ENCODE measurements at places on chromosomes 2 and 18.

- no peak for DNase-seq
These were observed 93.3 kb downstream of the HNRNPLL start for GRCh38 chr2:38509314-38509946.

DNA sequence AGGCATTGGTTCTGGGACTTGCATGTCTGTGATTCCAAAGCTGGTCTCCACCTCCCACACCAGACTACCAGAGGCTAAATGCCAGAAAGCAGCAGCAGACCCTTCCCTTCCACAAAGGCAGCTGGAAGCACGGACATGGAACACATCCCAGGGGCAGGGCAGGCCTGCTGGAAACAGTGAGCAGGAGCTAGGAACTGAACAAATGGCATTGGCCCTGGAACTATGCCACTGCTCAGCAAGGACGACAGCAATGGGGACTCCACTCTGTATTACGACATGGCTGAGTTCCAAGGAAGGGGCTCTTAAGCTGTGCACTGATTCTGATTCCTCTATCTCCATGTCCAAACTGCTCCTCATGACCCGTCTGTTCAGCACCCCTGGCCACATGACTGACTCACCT lies 77.8 kb upstream of the TFCP2L1 start:
- DNase-seq: no peak

- no peak for DNase-seq
These were observed 28.9 kb upstream of the LMAN1 start for GRCh38 chr18:59387687-59388565.

GRCh38 chr2:177588671-177589070 lies 196.1 kb downstream of the AGPS start:
- DNase-seq: no peak

Data from stimulated activated CD8-positive, alpha-beta memory T cell treated with anti-CD3 and anti-CD28 coated beads, Interleukin-7, amount 100 ng/mL, for 4 hours (primary cell).